ENCODE measurements at places on chromosomes 1 and 21. TPM values are rescaled to one million over a fixed set of nuclear protein-coding genes. Genes with fewer than 3 reads are reported as not detected.

DNA sequence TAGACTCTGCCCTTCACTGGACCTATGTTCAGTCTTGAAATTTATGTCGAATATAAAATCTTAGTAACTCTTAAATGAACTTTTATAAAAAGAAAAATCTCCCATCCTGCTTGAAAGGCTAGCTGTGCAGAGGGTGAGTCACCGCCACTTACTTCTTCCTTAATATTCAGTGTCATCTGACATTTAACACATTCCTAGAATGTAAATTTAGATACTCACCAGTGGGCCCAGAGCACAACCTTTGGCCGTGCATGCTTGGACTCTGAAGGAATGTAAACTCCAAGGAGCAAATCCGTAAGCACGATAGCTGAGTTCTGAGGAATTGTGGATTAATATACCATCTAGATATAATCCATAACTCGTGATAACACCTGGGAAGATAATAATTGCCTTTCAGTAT, 403.3 kb downstream of the KCTD3 start:
- peak; percentile 14 for DNase-seq

Gene FCRL4
- not detected for total RNA-seq

DNA sequence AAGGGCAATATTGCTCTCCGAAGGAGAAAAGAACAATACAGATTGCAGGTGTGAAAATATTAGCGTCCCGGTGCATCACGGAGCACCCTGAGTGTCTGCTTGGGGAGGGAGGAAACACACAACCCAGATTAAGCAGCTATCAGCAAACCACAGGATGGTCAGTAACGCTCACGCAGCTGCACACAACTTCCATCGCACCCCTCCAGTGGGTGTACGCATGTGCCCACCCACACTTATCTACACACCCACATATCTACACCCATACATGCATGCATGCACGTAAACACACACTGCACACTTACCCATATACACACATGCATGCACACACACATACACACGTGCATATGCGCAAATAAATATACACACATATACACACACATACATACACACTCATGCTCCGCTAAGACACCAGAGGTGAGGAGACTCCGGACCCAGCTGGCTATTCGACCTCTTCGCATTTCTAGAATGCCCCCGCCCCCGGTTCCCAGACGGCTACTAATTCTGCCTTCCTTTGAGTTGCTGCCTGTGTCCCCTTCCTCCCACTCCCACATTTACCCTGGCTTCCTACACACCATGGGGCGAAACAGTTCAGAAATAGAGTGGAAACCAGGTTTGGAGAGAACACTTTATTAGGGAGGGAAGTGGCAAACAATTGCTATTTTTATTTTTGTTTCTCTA, 26.2 kb downstream of the ITPKB start:
- no peak for DNase-seq

GRCh38 chr1:151790940-151791651, 796 bp upstream of the TDRKH start:
- peak; percentile 10 for DNase-seq

- no peak for DNase-seq
Measured at GRCh38 chr21:19603011-19603593, 1199.5 kb upstream of the TMPRSS15 start.

GRCh38 chr1:112706505-112707220, at the start of gene RHOC:
Gene RHOC, minus strand, starts transcription at chr1:112707127. Its CDS starts 3,328 bp downstream, at chr1:112703799.
- no peak for DNase-seq

GRCh38 chr1:231584117-231584516, 42.5 kb upstream of the DISC1 start:
- DNase-seq: peak; percentile 21

- no peak for DNase-seq
Measured at GRCh38 chr1:32186077-32186476, 6.6 kb downstream of the TXLNA start.

Gene ZSCAN20
- total RNA-seq: 7.1 TPM

DNA sequence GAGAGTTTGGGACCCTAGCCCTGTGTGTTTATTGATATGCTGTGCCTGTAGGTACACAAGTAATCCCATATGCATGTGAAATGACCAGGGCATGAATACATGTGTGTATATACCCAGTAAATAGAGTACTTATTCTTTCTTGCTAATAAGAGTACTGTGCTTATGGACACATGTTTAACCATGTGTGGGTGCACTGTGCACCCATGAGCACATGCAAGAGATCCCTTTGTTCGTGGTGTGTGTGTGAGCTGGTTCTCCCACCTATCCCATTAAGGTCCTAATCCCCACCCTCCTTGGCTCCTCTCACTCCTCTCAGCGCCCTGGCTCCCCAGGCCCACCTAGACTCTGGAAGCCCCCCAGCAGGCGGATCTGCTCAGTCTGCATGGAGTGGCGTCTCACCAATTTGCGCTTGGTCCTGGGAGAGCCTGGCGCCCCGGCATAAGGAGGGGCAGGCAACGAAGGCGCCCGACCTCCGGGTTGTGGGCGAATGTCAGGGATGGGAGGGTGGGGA, 2.2 kb upstream of the LIX1L start:
- DNase-seq: no peak

Gene TNNI3K
- 1.4 TPM for total RNA-seq

- no peak for DNase-seq
Measured at GRCh38 chr1:54998677-54999076, at the start of gene BSND. Gene BSND, plus strand, starts transcription at chr1:54998933. Its CDS starts 254 bp downstream, at chr1:54999187.

Gene TMEM63A
- 36.2 TPM for total RNA-seq

Gene PRAMEF1
- total RNA-seq: not detected

DNA sequence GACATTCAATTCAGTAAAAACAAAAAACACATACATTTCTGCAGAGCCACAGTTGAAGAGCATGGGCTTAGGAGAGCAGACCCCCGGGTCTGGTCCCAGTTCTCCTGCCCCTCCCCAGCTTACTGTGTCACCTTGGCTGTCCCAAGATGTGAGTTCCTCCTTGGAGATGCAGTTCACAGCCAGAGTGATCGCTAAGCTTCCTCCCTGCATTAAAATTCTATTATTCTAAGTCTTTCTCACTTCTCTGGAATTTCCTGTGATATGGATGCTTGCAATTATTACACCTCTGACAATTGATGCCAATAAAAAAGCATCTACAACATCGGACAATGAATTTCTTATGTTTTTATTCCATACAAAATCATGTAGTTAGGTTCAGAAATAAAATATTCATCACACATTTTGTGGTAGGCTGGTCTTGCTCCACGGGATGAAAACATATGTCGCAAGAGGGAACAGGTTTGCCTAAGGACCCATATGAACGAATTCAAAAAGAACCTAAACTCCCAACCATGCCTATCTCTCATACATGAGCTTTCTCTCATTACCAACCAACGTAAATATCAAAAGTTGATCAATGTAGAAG, 328.5 kb upstream of the RUNX1 start:
- DNase-seq: no peak

GRCh38 chr1:206816390-206817287, 44.3 kb upstream of the IL10 start:
- DNase-seq: no peak

DNA sequence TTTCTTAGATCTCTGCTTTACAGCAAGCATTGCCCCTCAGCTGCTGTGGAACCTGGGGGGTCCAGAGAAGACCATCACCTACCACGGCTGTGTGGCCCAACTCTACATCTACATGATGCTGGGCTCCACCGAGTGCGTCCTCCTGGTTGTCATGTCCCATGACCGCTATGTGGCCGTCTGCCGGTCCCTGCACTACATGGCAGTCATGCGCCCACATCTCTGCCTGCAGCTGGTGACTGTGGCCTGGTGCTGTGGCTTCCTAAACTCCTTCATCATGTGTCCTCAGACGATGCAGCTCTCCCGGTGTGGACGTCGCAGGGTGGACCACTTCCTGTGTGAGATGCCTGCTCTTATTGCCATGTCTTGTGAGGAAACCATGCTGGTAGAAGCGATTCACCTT, 33.4 kb upstream of the OR2B11 start:
- no peak for DNase-seq

Gene LCE3E
- not detected for total RNA-seq

Gene LRRC38
- 1.6 TPM for total RNA-seq

DNA sequence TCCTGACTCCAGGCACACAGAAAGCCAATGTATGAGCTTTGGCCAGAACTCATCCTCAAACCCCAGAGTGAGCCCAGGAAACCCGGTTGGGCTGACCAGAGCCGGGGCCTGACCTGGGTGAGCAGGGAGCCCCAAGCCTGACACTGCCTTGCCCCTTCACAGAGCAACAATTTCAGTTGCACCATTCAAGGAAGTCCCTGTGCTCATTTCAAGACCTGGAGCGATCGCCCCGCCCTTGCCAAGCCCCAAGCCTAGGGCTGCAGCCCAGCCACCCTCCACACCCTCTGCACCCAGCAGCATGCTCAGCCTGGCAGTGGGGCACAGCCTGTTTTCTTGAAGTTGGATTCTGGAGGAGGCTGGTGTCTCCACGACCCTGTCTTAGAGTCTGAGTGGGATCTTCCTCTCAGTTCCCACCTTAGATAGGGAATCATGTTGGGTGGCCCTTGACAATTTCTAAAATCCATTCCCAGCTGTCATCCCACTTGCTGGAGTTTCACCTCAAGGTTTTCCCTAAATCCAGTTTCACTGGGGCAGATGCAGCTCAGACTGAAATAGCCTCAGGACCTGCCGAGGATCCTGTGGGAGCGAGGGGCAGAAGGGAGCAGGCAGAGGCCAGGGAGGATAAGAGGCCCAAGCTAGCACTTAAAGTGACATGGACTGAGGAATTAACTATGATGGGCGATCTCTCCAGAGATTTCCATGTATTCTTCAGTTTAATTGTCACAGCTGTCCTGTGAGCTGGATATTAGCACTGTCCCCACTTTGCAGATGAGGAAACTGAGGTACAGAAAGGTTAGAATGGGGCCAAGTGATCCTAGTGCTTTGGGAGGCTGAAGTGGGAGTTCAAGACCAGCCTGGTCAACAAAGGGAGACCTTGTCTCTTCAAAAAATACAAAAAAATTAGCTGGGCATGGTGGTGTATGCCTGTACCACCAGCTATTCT, 2.5 kb downstream of the NBL1 start:
- DNase-seq: no peak

DNA sequence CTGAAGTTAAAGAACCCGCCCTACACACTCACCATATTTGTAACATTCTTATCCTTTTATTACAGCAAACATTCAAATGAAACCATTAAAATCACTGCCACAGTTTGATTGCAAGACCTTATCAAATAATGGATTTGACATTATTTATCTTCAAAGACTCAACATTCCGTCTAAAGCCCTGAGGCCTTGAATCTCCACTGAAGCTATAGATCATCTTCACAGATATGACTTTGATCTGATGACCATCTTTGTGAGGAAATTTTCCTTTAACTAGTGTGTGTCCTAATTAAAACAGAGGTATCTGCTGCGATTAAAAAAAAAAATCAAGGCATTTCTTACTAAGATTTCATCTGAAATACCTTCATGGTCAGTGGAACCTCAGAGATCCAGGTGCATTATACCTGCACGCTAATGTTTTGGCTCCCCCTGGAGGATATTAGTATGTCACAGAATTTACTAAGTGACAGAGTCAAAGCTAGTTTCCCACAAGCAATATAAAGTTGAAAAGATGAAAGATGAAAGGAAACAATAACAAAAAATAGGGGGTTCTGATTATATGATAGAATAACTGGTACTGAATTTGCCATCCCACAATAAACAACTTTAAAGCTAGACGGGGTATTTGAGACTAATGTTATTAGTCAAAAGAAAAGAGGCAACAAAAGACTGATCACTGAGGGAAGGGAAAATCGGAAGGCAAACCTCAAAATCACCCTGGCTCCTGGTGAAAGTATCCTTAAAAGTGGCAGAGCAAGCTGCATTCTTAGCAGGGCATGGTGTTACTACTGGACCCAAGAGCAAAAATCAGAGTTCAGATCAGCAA, 923.4 kb downstream of the NCAM2 start:
- no peak for DNase-seq

Gene PEAR1
- 17.1 TPM for total RNA-seq

Gene CFHR4
- not detected for total RNA-seq
